ENCODE measurements at places on chromosomes 6 and 20.

DNA sequence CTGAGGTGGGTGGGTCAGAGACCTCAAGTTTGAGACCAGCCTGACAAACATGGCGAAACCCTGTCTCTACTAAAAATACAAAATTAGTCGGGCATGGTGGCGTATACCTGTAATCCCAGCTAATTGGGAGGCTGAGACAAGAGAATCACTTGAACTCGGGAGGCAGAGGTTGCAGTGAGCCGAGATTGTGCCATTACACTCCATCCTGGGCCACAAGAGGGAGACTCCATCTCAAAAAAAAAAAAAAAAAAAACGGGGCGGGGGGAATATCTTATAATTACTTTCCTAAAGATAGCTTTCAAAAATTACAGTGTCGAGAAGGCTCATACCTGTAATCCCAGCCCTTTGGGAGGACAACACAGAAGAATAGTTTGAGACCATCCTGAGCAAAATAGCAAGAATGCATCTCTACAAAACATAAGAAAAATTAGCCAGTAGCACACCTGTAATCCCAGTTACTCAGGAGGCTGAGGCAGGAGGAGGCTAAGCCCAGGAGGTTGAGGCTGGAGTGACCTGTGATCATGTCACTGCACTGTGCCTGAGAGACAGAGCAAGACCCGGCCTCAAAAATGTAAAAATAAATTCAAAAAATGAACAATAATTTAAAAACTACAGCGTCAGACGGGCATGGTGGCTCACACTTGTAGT, 25.8 kb downstream of the CBFA2T2 start:
- no peak for DNase-seq

- DNase-seq = no peak
Observed at GRCh38 chr6:81743649-81744048, 8.8 kb downstream of the TENT5A start.

DNA sequence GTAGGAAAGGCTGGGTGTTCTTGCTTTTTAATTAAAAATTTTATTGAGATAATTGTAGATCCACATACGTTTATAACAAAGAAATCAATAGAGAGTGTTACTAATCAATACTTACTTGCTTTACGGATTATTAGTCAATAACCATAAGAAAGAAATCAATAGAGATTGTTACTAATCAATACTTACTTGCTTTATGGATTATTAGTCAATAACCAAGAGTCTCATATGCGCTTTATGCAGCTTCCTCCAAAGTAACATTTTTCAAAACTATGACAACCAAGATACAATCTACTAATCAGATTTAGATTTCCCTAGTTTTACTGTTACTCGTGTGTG, 31.0 kb upstream of the LY86 start:
- no peak for DNase-seq

GRCh38 chr6:158072083-158072721, 90.5 kb downstream of the SYNJ2 start:
- DNase-seq = no peak

GRCh38 chr6:150537491-150537890, 62.2 kb upstream of the PLEKHG1 start:
- DNase-seq = no peak

DNA sequence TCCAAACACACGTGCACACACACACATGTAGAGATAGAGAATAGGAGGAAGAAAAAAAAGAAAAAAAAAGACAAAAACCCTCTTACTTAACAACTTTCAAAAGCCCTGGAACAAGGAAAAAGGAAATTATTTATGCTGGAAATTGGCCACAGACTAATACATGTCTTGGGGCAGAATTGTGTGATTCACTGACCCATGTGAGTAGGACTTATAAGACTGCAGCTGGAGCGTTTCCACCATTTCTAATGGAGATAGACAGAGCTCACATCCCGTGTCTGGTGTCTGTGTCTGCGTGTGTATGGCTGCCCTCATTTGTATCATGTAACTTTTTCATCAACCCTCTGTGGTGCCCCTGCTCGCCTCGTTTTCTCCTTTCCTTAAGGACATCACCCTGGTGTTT, 99.8 kb upstream of the PDE10A start:
- DNase-seq = no peak

DNA sequence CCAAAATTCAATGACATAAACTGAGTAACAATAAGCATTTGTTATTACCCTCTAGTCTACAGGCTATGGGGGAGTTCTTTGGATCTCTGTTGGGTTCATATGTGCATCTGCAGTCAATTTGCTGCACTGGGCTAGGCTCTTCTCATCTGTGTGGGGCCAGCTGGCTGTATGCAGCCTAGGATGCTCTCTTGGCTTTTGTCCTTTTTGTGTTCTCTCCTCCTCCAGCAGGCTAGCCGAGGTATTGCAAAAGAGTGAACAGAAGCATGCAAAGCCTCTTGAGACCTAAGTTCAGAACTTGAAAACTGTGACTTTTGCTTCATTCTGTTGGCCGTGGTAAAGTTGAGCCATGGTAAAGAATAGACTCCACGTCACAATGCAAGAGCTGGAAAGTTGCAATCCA, 62.8 kb upstream of the FOXO3 start:
- no peak for DNase-seq

DNA sequence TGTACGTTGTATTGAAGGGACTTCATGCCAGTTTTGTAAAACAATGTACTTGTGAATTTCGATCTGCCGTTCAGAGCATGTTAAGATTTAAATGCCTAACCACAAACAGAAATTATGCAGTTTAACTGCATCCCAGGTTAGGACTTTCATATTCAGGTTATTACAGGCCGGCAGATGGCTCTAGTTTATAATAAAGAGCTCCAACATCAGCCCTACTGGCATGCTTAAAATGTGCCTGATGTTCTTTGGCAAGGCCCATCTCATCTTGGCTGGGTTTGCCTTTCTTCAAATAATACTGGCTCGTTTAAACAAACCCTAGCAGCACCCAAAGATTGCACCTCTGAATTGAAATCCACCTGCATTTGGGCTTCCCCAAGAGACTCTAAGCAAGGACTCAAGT, 169.3 kb upstream of the RIN2 start:
- no peak for DNase-seq

- no peak for DNase-seq
Observed at GRCh38 chr20:50247196-50248094, 56.8 kb downstream of the CEBPB start.

GRCh38 chr6:150549007-150549406, 50.7 kb upstream of the PLEKHG1 start:
- DNase-seq = no peak

GRCh38 chr6:108897371-108897770, 49.1 kb downstream of the ARMC2 start:
- DNase-seq = no peak

GRCh38 chr6:41741625-41742490, 5.3 kb downstream of the PGC start:
- no peak for DNase-seq

DNA sequence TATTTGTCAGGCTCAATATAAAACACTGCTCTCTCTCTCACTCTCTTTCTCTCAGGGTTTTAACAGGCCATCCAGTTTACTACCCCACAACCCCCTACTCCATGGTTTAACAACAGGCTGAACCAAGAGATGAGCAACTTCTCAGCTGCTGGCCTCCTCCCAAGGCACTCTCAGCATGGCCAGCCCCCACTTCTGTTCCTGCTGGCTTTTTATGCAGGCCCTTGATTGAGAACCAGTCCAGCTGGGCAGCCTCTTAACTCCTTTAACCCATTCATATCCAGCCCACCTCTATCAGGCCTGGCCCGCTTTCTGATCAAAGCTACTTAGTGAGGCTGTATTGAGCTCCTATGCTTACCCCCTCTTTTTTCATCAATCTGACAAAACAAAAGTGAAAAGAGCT, 346.8 kb upstream of the POU3F2 start:
- DNase-seq = no peak

DNA sequence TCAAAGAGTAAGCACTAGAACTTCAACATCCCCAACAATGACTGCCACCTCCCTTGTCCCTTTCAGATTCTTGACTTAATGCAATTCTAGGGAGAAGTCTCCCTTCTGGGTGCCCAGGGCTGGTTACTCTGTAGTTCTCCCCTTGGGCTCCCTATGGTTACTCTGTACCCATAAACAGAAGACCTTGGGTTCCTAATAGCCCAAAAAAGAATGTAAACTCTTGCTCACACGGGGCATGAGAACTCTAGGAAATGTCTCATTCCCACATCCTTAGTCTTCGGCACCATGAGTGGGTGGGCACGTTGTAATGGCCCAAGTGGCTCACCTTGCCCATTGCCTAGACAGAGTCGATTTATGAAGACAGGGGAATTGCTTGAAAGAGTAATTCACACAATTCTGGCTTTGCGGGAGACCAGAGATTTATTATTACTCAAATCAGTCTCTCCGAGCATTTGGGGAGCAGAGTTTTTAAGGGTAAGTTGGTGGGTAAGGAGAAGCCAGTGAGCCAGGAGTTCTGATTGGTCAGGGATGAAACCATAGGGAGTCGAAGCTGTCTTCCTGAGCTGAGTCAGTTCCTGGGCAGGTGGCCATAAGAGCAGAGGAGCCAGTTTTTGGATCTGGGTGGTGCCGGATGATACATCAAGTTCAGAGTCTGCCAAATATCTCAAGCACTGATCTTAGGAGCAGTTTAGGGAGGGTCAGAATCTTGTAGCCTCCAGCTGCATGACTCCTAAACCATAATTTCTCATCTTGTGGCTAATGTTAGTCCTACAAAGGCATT, 61.2 kb upstream of the SIRPG start:
- DNase-seq = peak; percentile 58

DNA sequence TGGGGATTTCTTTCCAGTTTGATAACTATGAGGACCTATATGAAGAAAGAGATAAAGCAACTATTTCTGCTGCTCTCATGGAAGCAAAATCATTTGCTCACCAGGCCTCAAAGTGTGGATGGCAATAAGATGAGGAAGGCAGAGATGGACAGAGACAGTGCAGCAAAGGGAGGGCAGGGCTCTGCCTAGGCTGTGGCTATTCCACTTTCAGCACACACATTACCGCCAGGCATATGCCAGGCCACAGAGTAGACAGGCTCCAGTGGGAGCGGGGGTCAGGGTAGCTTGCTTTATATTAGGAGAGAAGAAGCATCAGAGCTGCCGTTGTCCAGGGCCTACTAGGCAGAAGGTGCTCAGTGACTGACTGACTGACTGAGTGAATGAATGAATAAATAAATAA, 40.9 kb downstream of the BCL2L1 start:
- DNase-seq = no peak

DNA sequence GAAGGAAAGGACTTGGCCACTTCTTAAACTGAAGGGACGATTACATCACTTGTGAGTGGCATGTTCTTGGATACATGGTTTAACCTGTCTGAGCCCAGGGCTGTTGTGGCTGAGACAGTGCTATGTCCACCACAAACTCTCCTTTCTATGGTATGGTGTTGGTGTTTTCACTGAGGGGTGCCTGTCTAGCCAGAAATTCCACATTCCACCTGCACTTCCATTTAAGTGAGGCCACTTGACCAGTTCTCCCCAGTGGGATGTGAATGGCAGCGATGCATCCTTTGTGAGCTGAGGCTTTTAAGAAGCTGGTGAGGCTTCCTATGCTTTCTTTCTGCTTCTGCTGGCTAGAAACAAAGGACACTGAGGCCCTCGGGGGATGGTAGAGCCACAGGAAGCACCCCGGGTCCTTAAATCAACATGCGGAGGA, 151.4 kb upstream of the CHD6 start:
- no peak for DNase-seq

DNA sequence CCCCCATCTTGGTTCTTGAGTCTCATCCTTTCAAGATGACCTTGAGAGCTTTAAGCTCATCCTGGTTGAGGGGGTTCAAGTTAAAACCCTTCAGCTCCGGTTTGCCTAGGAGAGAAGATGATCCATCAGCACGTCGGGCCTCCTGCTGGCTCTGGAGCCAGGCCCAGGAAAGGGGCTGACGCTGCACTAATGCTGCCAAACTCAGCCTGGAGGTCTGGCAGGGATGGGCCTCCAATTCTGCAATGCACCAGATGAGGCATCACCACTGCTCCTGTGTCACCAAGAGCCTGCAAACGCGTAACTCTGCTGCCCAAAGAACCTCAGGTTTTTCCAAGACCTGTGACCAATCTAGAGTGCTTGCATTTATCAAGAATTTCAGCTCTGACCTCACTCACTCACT, 6.1 kb downstream of the PDRG1 start:
- DNase-seq = no peak

GRCh38 chr6:33781131-33781975, 7.6 kb downstream of the LEMD2 start:
- no peak for DNase-seq

DNA sequence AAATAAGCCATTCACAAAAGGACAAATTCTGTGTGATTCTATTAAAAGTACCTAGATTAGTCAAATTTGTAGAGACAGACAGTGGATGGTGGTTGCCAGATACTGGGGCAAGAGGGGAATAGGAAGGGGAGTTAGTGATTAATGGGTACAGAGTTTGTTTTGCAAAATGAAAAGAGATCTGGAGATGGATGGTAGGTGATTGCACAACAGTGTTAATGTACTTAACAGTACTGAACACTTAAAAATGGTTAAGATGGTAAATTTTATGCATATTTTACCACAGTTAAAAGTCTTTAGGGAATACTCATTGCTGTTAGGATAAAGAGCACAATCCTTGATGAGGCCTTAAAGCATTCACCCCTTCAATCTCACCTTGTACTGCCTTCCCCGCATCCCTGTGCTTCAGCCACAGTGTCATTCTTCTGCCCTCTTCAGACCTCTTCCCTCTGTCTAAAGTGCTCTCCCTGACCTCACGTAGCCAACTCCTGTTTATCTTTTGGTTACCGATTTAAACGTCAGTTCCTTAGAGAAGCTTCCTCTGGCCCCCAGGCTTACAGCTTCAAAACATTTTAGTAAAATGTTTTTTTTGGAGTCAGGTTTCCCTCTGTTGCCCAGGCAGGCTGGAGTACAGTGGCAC, 11.8 kb downstream of the PSMF1 start:
- no peak for DNase-seq

DNA sequence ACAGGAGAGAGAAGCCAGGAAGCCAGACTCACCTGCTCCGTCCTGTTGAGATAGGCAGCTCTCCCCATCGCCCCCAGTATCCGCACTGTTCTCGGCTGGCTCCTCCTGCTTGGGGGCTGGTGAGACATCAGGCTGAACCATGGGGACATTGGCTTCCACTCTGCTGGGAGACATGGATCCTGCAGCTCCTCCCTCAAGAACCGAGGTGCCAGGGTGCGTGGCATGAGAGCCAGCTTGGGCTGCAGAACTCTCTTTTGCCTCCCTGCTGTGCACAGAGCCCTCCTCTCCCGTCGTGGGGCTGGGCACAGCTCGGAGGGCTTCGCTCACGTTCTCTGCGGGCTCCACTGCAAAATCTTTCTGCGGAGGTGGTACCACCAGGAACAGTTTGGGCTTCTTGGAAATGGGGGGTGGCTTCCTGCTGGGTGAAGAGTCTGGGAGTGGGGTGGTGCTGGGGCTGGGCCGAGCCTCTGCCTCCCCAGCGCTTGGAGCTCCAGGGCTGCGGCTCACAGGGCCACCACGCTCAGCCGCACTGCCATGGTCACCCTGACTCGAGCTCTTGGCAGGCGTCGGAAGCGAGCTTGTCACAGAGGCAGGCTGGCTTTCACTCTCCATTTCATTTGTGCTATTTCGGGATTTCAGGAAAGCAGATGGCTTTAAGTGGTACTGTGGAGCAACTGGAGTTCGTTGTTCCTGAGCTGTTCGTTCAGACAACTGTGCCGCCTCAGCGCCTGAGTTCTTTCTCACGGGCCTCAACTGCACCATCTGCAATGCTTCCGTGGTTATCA, 26.5 kb downstream of the HEBP2 start:
- no peak for DNase-seq
